ENCODE measurements at places on chromosomes 4 and X.

DNA sequence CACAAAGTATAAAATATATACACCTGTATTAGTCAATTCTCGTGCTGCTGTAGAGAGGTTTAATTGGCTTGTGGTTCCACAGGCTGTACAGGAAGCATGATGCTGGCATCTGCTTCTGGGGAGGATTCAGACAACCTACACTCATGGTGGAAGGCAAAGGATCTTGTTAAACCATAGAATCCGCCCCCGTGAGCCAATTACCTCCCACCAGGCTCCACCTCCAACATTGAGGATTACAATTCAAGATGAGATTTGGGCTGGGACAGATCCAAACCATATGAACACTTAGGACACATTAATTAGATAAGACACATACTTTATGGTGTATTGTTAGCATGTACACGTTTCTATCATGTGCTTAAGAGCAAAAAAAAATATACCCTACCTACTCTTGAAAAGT is 22.1 kb upstream of the SORBS2 start:
- no peak for DNase-seq

DNA sequence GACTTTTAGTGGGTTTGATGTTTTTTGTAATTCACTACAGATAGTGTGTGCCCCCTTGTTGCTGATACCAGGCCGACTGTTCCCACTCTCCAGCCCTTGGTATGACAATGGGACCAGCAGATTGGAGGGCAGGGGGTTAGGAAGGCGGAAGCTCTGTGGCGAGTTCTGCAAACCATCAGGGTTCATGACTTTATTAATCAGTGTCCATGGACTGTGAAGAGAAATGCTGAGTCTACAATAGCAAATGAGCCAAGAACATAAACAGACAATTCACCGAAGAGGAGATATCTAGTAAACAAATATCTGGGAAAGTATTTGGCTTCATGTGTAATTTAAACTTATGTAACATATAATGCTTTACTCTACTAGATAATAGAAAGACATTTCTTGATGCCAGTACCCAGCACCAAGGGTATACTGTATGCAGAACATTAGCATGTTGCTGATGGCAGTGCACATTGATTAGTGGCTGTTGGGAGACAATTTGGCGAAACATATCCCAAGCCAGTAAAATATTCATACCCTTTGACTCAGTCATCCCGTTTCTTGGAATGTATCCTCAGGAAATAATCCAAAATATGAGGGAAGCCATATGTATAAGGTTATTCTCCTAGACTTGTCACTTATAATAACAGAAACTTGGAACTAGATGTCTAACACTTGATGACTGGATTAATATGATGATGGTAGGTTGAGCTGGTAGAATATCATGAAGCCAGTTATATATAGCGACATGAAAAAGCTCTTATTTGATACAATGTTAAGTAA is 169.4 kb downstream of the PTTG2 start:
- DNase-seq, result no peak

GRCh38 chr4:70915874-70916559 is 13.8 kb downstream of the MOB1B start:
- DNase-seq, result no peak

- DNase-seq, result no peak
Measured at GRCh38 chrX:111597967-111598366, 83.0 kb upstream of the ALG13 start.

- DNase-seq, result no peak
Measured at GRCh38 chrX:140092121-140092520, 126.8 kb upstream of the CXorf66 start.

Measured in posterior cingulate gyrus (tissue), 11 donors.